Stimulated activated CD8-positive, alpha-beta memory T cell treated with anti-CD3 and anti-CD28 coated beads, Interleukin-4, amount 100 ng/mL, for 1 hour (primary cell): ENCODE measurements at places on chromosomes 1 and 21.

GRCh38 chr1:244603498-244603897, 49.4 kb upstream of the DESI2 start:
- no peak for DNase-seq

- no peak for DNase-seq
Observed at GRCh38 chr1:199678771-199679170, 348.7 kb upstream of the NR5A2 start.

DNA sequence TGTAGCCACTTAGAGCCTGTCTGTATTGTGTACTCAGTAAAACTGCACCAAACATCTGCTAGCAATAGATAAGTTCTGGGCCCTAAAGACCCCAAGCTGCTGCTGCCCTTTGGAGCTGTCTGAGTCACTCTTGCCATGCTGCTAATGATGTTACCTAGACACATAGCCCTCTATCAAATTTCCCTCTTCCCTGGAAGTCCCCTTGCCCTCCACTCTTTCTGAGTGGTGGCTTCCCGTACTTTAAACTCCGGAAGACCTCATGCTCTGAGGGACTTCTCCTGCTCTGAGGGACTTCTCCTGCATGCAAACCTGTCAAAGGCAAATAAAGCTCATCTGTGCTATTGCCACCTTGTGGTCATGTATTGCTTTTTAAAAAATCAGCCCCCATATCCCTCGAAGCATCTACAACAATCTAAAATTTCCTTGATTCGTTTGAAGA, 34.0 kb downstream of the FH start:
- DNase-seq = no peak

GRCh38 chr1:71089536-71090270, 8.9 kb upstream of the ZRANB2 start:
- no peak for DNase-seq

DNA sequence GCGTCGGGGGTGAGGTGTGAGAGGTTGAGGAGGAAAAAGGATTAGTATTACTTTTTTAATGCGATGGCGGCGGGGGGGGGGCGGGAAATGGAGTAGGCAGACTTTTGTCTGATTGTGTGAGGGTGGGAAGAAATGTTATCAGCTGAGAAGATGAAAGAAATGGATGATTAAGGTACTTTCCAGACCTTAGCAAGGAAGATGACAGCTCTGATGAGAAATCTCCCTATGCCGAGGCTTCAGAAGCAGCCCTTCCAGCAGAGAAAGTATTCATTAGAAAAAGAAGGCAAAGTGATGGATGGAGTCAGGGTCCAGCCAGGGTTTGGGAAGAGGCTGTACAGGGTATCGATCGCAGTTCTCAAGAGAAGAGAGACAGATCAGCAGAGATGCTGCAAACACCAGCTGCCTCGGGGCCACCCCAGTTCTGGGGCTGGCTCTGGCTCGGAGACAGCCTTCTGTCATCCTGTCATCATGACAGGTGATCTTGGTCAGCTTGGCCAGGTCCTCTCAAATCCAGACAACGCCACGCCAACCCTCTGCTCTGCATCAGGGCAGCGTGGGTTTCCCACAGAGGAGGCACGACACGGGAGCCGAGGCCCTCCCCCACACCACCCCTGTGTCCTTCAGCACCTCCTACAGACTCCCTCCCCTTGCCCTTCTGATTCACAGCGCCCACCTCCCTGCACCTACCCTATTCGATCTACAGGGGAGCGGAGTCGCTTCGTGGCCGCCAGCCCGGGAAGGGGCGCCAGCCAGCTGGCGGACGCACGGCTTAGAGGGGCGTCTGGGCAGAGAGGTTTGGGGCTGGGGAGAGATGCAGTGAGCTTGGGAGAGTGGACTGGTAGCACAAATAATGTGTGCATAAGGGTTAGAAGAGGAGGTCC, 674 bp upstream of the ATXN7L2 start:
- peak; percentile 15 for DNase-seq

DNA sequence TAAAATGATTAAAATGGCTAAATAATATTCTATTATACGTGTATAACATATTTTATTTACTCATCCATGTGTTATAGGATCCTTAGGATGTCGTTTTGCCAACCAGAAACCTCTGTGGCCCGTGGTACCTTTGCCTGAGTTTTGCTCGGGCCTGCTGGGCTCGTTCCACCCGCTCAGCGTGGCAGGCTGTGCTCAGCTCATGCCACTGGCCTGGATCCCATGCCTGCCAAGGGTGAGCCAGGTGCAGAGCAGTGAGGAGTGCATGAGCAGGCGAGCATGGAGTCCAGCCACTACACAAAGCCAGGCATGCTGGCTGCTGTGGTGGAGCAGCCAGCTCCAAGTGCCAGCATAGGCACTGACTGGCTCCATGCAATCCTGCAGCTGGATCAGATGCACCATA, 417.2 kb downstream of the TTLL7 start:
- DNase-seq = no peak

- no peak for DNase-seq
Observed at GRCh38 chr1:241475671-241476070, 43.9 kb downstream of the FH start.

- DNase-seq = no peak
Observed at GRCh38 chr1:245552331-245552730, 397.5 kb downstream of the KIF26B start.

- DNase-seq = no peak
Observed at GRCh38 chr21:22585558-22585957, 1587.3 kb downstream of the NCAM2 start.

DNA sequence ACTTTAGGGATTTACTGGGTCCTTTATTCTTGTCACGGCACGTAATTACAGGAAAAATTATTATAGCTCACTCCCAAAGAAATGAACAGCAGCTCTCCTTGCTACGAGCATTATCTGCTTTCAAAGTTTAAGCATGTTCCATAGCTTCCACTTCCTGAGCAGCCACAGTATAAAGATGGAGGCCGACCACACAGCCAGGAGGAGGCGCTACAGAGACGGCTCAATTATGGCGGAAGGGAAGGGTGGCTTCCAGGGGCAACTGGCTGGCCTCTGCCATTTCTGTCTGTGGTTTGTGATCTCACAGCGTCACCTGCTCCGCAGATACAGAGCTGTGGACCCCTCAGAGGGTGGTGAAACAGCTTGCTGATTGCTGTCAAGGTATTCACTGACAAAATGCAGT, 212.3 kb upstream of the GREM2 start:
- DNase-seq = no peak

DNA sequence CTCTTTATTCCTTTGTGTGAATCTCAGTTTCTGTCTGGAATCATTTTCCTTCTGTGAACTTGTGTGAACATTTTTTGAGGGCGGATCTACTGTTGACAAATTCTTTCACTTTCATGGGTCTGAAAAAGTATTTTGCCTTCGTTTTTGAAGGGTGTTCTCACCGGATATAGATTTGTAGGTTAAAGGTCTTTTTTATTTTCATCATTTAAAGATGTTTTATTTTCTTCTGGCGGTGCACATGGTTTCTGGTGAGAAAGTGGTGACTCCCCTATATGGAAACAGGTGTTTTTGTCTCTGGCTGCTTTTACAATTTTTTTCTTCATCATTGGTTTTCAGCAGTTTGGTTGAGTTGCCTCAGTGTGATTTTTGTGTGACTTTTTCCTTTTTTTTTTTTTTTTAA, 94.9 kb downstream of the DYRK1A start:
- no peak for DNase-seq

DNA sequence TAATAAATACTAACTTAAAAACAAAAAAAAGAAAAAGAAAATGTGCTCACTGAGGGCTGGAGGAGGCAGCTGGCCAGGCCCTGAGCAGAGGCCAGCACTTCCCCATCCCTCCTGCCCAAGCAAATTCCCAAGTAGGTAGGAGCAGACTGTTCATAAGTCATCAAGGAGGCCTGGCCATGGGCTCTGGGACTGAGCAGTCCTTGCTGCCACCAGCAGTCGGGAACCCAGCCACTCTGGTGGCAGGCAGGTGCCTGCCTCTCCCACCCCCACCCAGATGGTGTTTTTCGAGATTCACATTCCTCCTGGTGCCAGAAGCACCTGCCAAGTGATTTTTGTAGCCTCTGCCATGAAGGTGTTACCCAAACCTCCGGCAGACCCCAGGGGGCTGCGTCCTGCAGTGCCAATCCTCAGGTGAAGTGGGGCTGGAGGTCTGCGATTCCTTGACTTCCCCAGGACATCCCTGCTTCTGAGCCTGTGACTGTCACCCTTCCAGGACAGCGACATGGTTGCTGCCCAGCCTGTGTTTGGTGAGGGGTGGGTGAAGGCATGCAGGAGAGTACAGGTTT, 204.2 kb upstream of the TMEM51 start:
- DNase-seq = no peak

DNA sequence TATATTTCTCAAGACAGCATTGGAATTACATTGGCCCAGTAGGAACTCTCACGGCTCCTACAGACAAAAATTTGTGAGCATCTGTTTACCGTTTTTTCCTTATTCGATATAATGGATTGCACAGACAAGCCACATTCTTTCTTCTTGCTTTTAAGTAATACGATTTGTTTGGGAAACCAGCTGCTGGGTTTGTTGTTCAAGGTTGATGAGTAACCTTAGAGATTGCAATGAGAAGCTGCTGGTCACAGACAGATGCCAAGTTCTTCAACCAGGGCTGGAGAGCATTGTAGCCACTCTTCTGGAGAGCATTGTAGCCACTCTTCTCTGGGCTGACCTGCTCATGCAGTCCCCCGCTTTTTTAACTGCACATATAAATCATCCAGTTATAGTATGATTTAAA, 1.4 kb upstream of the MIA3 start:
- DNase-seq = no peak

DNA sequence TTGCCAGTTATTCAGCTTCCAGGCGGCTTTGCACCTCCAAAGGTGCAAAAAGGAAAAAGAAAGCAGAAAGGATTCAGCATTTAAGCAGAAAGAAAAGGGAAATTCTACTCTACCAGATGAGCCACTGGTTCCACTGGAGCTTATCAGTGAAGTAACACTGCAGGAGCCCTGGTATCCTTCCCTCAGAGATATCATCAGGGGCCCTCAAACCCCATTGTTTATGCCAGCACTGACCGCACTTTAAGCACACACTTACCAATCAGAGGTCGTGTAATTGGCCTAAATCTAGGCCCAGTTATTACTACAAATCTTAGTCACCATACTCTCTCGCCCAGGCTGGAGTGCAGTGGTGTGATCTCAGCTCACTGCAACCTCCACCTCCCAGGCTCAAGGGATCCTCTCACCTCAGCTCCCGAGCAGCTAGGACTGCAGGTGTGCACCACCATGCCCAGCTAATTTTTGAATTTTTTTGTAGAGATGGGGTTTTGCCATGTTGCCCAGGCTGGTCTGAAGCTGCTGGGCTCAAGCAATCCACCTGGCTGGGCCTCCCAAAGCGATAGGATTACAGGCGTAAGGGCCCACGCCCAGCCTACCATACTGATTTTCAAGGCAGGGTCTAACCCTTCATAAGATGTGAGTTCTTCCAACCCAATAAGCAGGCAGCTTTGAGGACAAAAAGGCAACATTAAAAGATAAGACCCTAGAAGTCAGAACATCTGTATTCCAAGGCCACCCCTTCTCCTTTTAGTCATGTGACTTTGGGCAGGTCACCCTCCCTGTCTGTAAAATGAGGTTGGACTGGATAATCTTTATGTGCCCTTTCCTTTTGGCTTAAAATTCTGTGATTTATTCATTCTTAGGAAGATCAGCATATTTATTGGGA, 125.3 kb downstream of the SYT2 start:
- no peak for DNase-seq

DNA sequence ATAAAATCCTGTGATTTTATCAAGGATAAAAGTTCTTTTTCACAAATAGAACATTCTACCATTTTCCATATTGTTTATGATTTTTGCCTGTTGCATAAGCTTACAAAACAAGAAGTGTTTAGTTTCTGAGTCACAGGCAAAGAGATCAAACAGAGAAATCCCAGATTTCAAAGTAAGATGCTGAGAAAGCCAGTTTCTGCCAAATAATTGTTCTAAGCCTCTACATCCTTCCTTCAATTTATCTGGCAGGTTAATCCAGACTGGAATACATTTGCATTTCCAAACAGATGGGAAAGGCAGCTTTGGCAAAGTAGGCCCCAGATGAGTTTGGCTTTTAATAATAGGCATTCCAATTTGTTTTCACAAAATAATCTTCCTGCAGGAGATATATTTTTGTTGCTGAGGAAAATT, 2.5 kb downstream of the SLC1A7 start:
- DNase-seq = no peak

GRCh38 chr1:159429074-159429861, 2.7 kb upstream of the OR10J4 start:
- no peak for DNase-seq

- no peak for DNase-seq
Observed at GRCh38 chr1:25026730-25027450, 96.8 kb upstream of the RUNX3 start.

GRCh38 chr1:206551296-206551985, 44.1 kb downstream of the RASSF5 start:
- no peak for DNase-seq

DNA sequence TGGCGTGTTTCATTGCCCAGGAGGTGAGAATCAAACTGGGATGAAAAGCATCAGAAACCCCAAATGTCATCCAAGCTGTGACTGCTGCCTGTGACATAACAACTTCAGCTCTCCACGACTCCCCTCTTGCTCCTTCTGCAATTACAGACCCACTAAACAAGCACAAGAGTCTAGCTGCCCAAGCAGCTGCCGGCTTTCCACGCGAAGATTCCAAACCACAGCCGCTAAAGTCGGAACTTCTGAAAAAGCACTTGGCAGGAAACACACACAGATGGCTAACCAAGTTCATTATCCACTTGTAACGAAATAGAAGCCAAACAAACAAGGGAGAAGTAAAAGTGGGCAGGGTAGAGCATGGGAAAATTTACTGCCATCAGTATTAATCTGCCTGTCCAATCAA, 198.1 kb downstream of the SLC35F3 start:
- no peak for DNase-seq

GRCh38 chr1:10625076-10625475, 150.3 kb downstream of the PEX14 start:
- DNase-seq = no peak

- DNase-seq = no peak
Observed at GRCh38 chr1:119209596-119210295, 69.3 kb upstream of the WARS2 start.

DNA sequence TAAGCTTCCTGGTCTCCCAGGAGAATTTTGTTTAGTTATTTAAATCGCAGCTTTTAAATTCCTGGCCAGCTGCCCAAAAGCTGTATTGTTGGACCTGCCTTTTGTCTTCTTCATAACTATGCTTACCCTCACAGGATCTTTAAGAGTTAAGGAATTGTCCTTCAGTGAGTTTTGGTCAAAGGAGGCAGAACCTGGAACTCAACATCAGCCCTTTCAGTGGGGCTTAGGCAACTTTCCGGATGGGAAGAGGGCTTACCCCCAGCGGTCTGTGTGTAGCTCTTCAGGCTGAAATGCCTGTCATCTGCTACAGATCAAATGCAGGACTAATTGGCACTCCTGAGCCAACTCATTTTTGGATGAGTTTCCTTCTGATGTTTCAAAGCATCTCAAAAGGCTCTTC, 402.6 kb downstream of the SIPA1L2 start:
- DNase-seq = no peak

GRCh38 chr1:219500327-219500897, 112.5 kb downstream of the ZC3H11B start:
- DNase-seq = no peak

DNA sequence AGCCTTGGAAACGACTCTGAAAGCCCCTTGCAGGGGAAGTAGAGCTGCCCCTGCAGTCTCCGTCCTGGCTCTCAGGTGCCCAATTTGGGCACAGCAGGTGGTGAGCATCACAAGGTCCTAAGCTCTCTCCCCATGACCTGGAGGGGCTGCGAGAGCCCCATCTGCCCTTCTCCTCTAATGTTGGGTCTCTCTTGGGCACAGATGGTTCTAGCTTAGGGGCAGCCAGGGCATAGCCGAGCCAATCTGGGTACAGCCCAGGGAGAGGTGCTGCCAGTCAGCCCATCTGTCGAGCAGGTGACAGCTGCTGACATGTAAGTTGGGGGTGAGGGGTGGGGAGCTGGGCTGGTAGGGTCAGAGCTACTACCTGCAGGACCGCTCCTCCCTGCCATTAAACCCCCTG, 50.7 kb downstream of the SYT2 start:
- no peak for DNase-seq
